ENCODE measurements at places on chromosomes 11 and 22. TPM values are rescaled to one million over a fixed set of nuclear protein-coding genes. Genes with fewer than 3 reads are reported as not detected.

IGSF22 gene
- 2.3 TPM for polyA plus RNA-seq

MUC6 gene
- 31.8 TPM for polyA plus RNA-seq

SNX19 gene
- polyA plus RNA-seq: 50.2 TPM

SCUBE2 gene
- polyA plus RNA-seq: 6.6 TPM
